ENCODE measurements at places on chromosomes 6 and 20.

GRCh38 chr6:156193381-156193780 lies 583.8 kb upstream of the ARID1B start:
- no peak for DNase-seq

GRCh38 chr6:170439366-170440361 lies 113.4 kb downstream of the PSMB1 start:
- peak; percentile 8 for DNase-seq

- DNase-seq, result no peak
Observed at GRCh38 chr20:35514371-35514932, 15.0 kb downstream of the C20orf173 start.

DNA sequence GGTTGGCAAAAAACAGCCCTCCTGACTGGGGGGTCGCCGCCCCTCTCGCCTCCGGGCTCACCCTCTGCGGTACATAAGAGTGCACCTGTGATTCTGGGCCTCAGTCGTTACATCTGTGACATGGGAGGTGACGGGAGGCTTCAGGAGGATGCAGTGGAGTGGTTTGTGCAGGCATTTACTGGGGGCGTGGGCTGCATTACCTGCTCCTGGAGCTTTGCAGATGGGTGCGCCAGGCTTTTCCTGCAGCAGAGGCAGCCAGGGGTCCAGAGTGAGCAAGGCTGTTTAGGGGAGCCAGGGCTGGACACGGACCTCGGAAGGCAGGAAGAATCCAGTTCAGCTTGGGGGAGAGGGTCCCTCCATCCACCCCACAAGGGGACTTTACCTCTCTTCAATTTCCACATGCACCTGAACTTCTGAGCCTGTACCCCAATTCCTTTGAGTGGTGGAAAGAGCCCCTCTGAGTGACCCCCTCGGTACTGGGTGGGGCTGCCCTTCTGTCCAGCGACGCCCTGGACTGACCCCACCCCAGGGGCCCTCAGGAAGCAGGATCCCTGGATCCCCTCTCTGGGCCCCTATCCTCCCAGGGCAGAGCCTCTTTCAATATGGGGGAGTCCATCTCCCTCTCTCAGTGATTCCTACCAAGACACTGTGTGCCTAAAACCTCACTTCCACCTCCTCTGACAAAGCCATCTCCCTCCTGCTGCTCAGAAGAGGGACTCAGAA lies 134.0 kb downstream of the TAF4 start:
- no peak for DNase-seq

DNA sequence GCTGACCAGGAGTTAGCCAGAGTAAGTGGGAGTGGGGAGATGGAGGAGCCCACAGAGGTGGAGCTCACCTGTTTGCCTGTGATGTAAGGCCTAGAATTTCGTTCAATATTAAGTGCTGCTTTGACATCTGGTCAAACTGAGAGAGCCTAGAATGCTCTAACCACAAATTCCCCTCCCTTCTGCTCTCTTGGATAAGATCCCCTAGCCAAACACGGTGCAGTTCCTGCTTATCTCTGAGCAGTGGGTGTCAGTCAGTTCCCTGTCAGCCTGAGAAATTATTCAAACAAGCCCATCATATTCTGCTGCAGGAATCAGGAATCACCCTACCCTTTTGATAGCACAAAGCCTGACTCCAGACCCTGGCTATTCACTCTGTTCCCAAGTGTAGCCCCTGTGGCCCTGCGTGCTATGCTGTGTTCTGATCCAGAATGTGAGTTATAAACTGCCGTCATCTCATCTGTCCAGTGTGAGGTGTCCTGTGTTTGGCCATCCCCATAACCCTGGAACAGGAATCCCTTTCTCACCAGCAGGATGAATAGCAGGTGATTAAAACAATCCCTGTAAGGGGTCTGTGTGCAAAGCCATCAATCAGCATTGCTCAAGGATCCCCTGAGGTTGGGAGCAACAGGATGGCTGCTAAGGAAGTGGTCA lies 31.8 kb upstream of the ZNF133 start:
- no peak for DNase-seq

DNA sequence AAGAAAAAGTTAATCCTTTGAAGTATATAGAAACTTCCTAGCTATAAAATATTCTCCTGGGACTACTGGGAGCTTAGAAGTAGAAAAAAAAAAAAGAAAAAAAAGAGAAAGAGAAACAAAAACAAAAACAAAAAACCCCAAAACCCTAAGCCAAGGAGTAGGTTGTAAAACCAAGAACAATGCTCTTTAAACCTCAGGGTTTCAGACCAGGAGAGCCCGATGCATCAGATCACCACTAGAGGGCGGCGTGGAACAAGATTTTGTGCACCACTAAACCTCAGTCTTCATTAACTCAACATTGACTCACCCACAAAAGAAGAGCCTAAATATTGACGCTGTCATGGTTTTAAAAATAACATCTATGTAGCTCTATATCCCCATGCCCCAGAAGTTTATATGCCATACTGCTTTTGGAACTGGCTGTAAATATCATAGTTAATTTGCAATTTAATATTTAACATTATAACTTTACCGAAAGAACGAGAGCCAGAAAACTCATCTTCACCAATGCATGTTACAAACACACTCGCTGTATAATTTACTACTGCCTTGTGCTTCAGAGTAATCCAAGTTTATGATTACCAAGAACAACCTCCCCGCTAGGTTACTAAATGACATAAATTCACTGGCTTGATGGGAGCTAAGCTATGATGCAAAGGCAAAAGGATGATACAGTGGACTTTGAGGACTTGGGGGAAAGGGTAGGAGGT lies 19.2 kb downstream of the MCUR1 start:
- DNase-seq, result peak; percentile 84

GRCh38 chr6:28474441-28475219 lies 31.3 kb upstream of the ZSCAN23 start:
- peak; percentile 88 for DNase-seq

- peak; percentile 10 for DNase-seq
Observed at GRCh38 chr6:8627085-8627861, 191.9 kb upstream of the SLC35B3 start.

GRCh38 chr6:142045380-142046278 lies 87.1 kb upstream of the GJE1 start:
- peak; percentile 47 for DNase-seq

DNA sequence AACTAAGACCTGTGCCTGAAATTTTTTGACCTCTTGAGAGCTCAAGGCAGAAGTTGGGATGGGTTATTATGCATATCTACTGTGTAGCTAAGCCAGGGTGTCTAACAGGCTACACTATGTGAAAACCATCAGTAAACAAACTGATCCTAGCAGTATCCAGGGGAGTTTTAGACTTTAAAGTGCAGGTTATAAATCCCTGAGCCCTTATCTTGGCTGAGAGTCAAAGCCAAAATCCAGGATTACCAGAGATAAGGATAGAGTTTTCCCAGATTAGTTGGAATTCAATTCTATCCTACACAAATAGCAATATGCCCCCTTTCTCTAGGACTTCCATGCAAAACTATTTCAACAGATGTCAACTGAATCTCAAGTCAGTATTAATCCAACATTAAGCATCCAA lies 1229.7 kb downstream of the GRIK2 start:
- DNase-seq, result no peak

DNA sequence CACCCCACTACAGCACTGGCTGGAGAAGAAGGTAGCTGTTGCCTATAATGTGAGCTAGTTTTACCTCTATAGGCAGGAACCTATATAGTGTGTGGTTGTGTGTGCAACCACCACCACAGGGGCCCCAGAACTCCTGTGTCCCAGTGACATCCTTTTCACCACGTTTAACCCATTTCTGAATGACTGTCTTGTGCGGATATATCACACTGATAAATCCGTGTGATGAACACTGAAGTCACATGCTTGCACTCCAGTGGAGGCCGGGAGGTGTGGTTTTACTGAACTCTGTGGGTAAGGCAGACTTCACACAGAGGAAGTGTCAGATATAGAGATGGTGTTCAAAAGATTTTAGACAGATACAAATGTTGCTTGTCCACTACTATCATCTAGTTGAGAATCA lies 32.5 kb downstream of the SDHAF4 start:
- no peak for DNase-seq

- no peak for DNase-seq
Observed at GRCh38 chr6:76330031-76330430, 257.6 kb upstream of the IMPG1 start.

DNA sequence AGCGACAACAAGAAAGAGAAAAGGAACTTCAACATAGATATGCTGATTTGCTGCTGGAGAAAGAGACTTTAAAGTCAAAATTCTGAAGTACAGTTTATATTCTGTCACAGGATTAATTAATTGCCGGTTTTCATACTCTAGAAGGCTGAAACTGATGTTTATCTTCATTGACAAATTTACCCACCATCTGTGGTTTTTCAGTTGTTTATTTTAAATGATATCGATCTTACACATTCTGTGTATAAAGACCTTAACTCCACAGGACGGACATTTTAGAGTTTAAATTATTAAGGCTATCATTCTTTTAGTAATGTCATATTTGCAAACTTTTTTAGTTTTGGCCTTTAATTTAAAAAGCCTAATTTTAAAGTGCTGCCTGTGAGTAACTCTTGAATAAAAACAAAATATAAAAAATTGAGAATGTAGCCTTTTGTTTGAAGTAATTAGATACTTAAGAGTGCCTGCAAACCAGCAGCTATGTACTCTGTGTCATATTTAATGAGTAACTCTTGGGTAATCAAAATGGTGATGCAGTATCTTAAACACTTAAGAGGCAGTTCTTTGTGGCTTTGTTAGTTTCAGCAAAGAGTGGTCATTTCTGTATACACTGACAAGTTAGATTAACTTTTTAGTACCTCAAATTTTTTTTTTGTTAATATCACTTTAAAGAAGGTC lies 59.3 kb downstream of the CDC5L start:
- peak; percentile 78 for DNase-seq

GRCh38 chr6:83878902-83879644 lies 19.6 kb downstream of the CYB5R4 start:
- DNase-seq, result no peak

DNA sequence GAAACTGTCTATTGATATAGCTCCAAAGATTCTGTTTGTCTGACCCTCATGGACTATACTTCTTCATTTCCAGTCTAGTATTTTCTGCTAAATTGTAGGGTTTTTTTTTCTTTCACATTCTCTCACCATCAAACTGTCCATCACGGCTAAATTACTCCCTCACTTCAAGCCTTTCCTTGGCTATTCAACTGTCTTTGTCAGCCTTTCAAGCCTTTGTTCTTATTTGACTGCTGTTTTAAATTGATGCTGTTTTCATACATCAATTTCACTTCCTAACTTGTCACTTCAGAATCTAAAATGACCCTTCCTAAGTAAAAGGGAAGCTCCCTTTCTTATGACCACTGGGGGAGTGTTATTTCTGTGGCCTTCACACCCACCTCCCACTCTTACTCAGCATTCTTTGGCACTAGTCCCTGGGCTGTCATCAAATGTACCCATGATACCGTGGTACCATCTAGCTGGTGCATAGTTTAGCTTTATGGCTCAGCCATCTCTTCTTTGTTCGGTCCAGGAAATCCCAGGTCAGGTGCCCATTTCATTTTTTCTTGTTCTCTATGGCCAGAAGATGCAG lies 8.6 kb downstream of the GJA1 start:
- peak; percentile 39 for DNase-seq

DNA sequence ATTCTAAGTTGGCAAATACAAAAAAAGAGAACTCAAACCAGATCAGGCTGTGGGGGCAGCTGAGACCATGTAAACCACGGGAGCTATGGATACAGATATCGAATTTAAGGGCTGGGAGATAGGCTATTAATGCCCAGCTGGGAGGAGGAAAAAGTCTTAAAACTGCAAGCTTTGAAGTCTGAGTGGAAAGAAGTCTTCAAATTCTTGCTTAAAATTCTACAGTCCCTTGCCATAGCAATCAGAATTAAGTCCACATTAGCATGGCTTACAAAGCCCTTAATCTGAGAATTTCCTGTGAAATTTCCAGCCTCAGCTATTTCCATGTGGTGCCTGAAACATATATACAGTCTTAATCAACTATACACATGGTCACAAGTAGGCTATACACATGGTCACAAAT lies 465.0 kb upstream of the HSF2 start:
- DNase-seq, result no peak
